ENCODE measurements at places on chromosomes 3 and 15. TPM values are rescaled to one million over a fixed set of nuclear protein-coding genes. Genes with fewer than 3 reads are reported as not detected.

- DNase-seq = no peak
Measured at GRCh38 chr3:152197451-152197850, 71.3 kb upstream of the MBNL1 start.

DNA sequence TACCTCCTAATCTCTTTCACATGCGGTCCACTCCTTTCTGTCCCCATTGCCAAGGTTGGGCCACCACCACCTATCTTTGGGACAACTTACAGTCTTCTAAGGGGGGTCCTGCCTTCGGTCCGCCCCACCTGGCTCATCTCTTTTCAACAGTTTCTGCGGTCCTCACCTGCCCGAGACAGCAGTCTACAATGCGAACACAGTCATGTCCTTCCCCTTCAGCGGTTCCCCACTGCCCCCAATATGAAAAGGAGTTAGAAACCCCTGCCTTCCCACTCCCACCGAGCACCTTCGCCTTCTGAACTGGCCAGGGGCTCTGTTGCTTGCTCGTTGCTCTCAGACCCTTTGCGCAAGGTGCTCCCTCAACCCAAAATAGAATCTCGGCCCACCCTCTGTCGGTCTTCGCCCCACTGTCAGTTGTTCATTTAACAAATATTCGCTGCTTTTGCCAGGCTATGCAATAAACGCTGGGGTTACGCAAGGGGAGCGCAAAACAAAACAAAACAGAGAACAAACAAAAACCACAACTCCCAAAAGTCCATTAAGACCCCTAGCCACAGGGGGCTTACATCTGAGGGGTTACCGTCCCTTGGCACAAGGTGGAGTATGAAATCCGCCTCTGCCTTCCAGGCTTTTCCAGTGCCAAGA lies 611 bp upstream of the FANCI start:
- DNase-seq = no peak

- DNase-seq = no peak
Measured at GRCh38 chr3:122058294-122058693, 3.1 kb downstream of the CD86 start.

- no peak for DNase-seq
Measured at GRCh38 chr15:96574782-96575181, 244.3 kb downstream of the NR2F2 start.

DNA sequence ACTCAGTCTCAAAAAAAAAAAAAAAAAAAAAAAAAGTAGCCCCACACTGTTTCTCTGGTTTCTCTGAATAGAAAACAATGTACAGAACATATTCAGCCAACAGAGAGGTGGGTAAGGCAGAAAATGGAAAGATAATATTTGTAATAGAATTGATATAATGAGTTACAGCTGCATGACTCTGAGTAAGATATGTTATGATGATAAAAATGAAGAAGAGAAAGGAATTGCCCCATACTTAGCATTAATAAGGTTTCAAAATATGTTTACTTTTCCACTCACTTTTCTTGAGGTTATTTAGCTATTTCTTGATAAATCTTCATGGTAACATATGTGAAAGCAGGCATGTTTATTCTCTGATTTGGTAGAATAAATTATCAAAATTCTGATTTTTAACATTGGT lies 100.9 kb upstream of the ROBO2 start:
- DNase-seq = no peak

- no peak for DNase-seq
Measured at GRCh38 chr3:60431599-60431958, 819.7 kb downstream of the FHIT start.

GRCh38 chr15:70628549-70628896 lies 134.8 kb downstream of the UACA start:
- DNase-seq = no peak

GRCh38 chr3:184602372-184603150 lies 41.0 kb downstream of the EPHB3 start:
- no peak for DNase-seq

The COL6A5 gene
- not detected for total RNA-seq

The PRR20G gene
- total RNA-seq = not detected

The CDCP1 gene
- total RNA-seq = 1.7 TPM
